ENCODE measurements at places on chromosomes 7 and 10.
A peak's percentile ranks its signal among the peaks of the same experiment; 100 is the strongest.

DNA sequence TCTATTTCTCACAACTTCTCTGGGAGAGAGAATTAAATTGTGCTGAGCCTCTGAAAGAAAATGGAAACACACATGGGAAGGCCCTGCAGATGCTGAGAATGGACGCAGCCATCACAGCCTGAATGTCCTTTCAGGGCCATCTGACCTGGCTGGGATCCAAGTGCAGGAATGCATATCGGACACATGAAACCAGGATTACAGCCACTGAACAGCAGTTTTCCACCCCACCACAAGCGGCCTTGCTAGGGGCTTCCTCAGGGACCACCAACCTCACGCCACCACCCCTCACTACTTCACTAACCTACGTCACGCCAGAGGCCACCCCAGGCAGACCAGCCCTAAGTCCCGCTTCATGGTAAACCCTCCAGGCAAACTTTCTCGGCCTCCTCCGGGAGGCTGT is 103.3 kb downstream of the DIP2C start:
- no peak for DNase-seq

DNA sequence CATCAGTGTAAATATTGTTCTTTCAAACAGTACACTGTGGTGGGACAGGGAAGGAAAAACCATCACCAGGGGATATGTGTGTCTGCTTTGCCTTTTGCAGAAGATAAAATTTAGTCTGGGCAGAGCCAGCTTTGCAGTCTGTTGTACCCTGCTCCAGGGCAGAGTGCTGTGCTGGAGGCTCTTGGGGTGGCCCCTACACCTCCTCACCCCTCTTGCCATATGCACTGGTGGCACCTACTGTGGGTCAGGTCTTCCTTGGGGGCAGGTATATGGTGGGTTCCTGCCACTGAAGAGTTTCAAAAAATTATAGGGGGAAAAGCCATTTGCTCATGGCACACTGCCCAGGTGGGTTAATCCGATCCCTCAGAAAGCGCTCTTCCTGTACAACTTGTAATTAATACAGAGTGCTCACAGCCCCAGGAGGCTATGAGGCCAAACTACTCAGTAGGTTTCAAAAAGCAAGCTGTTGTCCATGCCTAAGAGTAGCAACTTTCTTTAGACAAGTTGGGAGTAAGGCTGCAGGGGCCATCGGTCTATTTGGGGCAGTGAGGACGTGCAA is 112.7 kb upstream of the BMPER start:
- peak; percentile 69 for DNase-seq

GRCh38 chr7:25515633-25516275 is 287.5 kb upstream of the NPVF start:
- DNase-seq = no peak

- DNase-seq = no peak
These were observed 50.5 kb upstream of the GTF2I start for GRCh38 chr7:74606909-74607510.

DNA sequence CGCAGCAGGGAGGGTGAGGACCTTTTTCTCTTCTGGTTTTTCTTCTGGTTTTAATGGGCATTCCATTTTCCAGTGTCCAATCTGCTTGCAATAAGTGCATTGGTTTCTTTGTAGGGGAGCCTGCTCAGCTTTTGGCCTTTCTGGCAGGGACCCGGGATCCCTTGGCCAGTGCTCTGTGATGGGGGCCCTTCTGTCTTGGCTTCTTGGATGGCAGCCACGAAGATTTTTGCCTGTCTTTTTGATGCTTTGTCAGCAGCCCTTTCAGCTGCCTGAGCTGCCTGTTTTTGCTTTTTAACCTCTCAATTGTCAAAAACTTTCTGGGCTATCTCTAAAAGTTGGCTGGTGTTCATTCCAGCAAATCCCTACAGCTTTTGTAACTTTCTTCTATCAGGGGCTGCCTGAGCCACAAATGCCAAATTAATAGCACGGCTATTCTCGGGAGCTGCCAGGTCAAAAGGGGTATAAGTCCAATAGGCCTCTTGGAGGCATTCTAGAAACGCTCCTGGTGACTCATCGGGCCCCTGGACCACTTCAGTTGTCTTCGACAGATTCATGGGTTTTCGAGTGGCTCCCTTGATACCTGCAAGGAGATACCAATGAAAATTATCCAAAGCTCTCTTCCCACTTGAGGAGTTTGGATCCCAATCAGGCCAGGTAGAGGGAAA is 179.9 kb upstream of the MBL2 start:
- no peak for DNase-seq

DNA sequence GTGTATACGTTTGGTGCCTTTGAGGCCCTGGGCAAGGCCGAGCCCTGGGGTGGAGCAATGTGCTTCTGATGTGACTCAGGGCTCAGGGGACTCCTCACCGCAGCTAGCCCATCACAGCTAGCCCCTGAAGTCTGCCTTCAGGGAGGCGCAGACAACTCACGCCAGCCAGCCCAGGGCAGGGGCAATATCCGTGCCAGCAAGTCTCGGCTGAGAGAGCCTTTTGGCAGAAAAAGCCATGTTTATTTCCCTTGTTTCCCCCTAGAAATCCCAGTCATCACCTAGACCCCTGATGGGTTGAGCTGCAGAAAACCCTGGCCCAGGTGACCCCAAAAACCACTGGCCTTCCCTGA is 90.4 kb downstream of the CHST15 start:
- DNase-seq = no peak

- DNase-seq = no peak
These were observed 173.8 kb upstream of the HPS1 start for GRCh38 chr10:98620503-98620902.

DNA sequence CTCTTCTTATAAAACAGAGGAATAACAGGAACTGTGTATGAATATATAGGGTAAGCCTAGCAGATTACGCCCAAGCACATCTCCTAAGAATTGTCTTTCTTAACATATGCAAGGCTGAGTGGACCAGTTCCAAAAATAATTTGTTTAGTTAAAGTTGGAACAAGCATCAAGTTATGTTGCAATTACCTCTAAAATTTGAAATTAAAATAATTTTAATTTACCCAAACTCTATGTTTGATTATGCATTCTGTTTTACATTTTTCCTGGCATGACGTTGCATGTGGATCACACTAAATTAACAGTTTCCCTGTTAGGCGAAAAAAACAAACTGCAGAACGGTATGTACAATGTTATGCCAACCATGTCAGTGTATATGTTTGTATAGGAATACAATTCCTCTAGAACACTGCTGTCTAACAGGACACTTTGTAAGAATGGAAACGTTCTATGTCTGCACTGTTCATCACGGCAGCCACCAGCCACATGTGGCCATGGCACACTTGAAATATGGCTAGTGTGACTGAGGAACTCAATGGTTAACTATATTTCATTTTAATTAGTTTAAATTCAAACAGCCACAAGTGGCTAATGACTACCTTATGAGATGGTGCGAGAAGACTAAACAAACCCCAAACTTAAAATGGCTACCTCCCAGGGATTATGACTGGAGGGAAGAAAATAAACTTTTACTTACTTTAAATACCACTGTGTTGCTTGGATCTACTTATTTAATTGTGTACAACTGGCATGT is 281.1 kb upstream of the KLF14 start:
- DNase-seq = no peak
